ENCODE measurements at places on chromosomes 2 and 18.

DNA sequence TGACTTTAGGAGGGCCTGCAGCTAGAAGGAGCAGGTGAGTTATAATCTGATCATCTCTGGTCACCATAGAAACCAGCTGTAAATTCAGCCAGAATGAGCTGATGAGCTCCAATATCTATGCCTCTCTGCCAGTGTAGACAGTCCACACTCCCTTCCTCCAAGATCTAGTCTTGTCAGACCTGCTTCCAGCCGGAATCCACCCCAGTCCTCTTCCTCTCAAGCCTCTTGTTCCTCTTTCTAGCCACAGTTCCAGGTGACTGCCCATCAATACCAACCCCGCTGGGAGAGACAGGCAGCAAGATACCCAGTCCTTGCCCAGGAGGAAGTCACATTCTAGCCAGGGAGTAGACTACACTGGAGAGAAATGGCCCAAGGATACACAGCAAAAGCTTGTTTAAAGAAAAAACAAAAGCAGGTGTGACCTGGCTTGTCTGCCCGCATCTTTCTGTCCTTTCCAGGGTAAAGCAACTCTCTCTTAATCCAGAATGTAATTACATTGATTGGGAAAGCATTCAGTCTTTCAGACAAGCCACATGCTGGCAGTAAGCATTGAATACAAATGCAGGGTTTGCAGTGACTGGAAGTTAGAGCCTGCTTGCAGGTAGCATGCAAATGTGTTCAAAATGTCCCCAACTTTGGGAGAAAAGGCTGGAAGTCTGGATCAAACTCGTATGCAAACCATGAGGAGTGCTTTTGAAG is 9.0 kb upstream of the SLC35F6 start:
- no peak for DNase-seq

DNA sequence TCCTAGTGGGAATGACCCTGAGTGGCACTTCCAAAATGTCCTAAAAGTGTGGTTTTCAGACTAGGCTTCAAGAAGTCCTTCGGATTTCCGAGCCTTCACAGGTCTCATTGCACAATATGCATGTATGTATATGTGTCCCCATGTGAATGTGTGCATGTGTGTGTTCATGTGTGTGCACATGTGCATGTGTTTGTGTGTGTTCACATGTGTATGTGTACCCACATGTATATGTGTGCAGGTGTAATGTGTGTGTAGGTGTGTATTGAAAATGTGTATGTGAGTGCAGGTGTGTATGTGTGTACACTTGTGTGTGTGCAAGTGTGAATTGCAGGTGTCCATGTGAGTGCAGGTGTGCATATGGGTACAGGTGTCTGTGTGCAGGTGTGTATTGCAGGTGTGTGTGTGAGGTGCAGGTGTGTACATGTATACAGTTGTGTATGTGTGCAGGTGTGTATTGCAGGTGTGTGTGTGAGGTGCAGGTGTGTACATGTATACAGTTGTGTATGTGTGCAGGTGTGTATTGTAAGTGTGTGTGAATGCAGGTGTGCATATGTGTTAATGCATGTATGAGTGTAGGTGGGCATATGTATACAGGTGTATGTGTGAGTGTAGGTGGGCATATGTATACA is 124.4 kb upstream of the EPB41L3 start:
- no peak for DNase-seq

DNA sequence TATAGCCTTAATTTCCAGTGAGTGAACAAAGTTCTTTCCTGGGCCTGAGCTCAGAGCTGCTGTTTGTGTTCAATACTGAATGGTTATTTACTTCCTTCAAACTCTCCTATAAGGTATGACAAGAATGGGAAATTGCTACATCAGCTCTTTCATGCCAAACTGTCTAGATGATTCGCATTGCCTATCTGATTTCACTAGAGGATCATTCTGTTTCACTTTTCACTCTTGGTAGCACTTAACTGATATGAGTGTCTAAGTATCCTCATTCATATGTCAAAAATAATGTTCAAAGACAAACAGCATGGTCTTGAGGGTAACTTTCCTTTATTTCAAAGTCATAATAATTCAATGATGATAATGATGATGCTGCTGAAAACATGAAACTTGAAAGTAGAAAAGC is 32.9 kb upstream of the SCG2 start:
- DNase-seq, result no peak

DNA sequence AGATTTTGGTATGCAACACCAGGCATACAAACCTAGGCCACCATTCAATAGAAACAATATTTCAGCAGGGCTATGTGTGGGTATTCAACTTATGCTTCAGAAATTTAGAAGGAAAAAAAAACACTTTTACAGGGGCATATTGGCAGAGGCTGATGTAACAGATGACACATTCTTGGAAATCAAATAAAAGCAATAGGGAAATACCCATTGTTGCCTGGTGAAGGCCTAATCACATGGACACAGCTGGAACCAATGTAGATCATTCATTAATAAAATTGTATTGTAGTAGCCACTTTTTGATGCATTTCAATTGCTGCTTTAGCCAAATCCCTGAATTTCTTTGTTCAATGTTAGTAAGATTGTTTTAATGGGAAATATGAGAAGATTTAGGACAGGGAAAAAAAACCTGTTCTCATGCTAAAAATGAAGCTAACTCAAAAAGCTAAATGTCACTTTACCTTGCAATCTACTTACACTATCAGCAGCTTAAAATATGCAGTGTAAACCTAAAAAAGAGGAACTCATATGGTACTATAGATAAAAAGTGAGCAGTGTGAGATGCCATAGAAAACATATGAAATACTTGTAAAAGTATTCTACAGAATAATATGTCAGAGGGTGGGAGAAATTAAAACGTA is 289.4 kb downstream of the ZEB2 start:
- peak; percentile 69 for DNase-seq

GRCh38 chr2:128477026-128477820 is 158.6 kb upstream of the HS6ST1 start:
- no peak for DNase-seq

GRCh38 chr2:186532891-186533290 is 46.8 kb downstream of the ZC3H15 start:
- no peak for DNase-seq

DNA sequence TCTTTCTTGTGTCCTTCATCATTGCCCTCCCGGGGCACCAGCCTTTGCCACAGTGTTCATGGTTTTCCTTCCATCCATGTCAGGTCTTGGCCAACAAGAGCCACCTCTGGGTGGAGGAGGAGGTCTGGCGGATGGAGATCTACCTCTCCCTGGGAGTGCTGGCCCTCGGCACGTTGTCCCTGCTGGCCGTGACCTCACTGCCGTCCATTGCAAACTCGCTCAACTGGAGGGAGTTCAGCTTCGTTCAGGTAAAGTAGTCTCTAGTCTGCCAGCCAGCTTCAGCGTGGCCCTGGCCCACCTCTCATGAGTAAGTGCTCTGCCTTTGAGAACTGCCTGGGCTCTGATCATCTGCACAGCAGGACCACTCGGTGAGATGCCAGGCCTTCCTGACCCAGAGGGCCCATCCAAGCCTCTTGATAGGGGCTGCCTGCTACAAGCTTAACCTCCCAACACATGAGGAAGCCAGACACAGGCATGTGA is 31.0 kb downstream of the STEAP3 start:
- DNase-seq, result no peak

- DNase-seq, result no peak
These were observed 129.4 kb upstream of the TPO start for GRCh38 chr2:1283871-1284270.

DNA sequence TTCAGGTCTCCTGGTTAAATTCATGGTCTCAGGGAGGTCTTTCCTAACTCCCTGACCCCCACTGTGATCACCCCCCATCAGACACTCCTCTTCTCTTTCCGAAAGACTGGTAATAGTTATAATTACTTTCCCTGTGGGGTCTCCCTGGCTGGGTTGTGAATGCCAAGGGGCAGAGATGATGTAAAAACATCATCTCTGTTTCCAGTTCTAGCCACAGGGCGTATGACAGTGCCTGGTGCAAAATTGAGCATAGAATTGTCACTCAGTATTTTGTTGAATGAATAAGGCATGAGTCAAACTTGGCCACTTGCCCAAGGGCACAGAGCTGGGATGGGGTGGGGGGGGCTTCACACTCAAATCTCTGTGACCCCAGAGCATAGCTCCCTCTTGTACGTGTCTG is 65.2 kb downstream of the LTBP1 start:
- DNase-seq, result no peak

DNA sequence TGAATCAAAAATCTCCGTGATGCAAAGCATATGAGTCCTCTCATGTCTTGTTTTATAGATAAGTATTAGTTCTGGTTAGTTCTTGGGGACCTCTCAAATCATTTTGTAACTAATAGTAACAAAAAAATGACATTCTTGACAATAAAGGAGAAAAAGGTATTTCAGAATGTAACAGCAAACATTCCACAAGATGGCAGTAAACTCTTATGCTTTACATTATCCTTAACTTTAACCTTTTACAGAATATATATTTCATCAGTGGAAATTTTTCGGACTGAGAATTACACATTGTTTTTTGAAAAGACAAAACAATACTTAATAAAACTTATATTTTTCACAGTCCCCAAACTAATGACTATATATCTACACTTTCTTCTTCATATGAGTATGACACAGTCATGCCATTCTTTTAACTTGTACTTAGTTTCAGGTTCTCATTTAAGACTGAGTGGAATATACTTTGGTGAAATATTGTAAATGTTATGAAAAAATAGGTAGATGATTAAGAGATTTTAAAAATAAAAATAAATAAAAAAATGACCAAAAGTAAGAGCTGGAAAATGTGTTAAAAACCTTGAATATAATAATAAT is 142.9 kb upstream of the NXPH2 start:
- DNase-seq, result peak; percentile 12

DNA sequence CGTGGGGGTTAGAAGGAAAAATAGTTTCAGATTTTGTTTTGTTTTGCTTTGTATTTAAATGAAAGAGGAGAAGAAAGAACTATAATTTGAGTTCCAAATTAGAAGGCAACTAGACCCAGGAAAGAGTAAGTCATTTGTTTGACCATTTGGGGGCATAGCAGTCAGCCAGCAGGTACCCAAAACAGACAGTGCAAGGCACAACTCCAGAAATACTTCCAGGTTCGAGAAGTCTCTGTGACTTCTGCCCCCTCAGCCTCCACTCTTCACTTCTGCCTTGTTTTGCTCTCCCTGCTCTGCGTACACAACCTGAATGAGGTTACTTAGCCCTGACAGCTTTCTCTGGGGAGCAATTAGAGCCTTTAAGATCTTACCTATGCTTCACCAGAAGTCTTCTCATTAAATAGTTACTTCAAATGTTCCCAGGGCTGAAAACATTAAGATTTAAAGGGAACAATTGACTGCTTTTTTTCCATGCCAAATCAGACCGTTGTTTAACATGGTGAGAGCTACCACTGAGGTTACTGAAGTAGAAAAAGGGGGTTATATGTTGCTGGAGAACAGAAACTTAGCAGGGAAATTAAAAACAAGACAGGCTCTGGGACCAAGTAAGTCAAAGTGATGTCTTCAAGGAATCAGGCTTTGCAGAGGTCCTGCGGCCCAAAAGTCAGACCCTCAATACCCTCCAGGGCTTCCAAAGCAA is 216.9 kb downstream of the BCL11A start:
- no peak for DNase-seq

GRCh38 chr2:197037863-197038398 is 111.4 kb upstream of the PGAP1 start:
- no peak for DNase-seq

DNA sequence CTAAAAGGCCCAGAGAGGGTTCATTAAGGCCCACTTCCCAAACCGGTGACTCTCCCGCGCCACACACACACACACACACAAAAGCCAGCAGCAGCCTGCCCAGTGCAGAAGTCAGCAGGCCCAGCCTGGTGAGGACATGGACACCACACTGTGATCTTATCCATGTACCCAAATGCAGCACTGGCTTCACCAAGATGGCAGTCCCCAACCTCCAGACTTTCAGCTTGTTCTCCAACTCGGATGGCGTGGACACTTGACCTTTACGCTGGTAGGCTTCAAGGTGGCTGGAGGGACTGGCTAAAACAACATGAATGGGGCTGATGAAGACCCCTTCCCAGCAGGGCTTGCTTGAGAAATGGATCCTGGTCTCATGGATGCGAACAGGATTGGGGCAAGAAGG is 50.4 kb downstream of the TNS1 start:
- DNase-seq, result no peak

DNA sequence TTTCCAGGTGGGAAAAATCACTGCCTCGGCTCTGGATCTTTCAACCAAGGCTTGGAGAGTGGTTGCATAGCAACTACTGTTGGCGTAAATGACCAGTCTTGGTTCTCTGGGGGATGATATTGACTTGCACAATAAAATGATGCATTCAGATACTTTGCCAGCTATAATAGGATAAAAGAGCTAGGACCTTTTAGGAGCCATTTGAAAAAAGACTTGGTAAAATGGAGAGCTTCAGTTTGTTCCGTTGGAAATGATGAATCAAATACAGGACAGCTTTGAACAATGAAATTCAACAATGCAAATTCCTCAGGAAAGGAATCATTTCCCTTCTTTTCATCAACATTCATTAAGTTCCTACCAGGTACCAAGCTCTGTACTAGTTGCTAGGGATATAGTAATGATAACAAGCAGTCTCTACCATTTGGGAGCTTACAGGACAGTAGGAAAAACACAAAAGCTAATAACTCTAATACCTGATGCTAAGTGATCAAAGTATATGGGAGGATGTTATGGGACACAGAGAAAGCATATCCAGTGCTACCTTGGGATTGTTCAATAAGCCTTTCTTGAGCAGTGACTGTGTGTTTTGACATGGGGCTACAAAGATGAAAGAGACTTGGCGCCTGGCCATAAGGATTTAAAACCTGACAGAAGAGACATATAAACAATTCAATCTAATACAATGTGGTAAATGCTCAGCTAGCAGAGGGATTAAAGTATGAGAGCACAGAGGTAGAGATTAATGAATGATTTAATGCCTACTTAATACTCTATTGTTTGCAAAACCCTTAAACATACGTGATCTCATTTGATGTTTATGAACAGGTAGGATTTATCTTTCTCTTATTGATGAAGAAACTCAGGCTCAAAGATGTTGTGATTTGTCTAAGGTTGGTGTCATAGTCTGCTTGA is 110.7 kb downstream of the QPCT start:
- DNase-seq, result peak; percentile 23

DNA sequence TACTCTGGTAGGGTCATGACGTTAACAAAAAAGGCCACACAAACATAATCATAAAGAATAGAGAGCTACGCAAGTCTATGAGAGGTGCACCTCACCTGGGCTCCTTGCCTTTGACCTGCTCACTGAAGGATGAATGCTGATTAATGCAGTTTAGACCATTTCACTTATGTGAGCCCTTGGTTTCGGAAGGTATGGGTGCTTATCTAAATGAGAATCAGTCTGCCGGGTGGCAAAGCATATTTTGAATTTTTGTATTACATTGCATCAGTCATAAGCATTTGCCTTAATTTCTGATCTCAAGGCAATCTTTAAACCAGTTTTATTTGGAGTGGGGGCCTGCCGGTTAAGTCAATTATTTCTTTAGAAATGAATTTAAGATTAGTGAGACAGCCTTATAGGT is 42.8 kb downstream of the SLC9A4 start:
- no peak for DNase-seq

GRCh38 chr2:75074228-75074627 is 115.8 kb downstream of the POLE4 start:
- no peak for DNase-seq

- DNase-seq, result no peak
These were observed 564.0 kb downstream of the TNS1 start for GRCh38 chr2:217438821-217439220.

- no peak for DNase-seq
These were observed 241.1 kb downstream of the SMAD2 start for GRCh38 chr18:47689371-47689770.

GRCh38 chr2:30923623-30924022 is 116.4 kb upstream of the CAPN13 start:
- no peak for DNase-seq

All from fibroblast of the conjunctiva (primary cell).